ENCODE measurements at places on chromosomes 2 and 18.

DNA sequence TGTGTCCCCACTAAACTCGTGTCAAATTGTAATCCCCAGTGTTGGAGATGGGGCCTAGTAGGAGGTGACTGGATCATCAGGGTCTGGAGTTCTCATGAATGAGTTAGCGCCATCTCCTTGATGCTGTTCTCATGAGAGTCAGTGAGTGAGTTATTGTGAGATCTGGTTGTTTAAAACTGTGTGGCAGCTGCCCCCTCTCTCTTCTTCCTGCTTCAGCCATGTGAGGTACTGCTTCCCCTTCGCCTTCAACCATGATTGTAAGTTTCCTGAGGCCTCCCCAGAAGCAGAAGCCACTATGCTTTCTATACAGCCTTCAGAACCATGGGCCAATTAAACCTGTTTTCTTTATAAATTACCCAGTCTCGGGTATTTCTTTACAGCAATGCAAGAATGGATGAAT, 50.4 kb downstream of the AP1S3 start:
- DNase-seq = no peak

GRCh38 chr2:228401065-228401912, 219.8 kb upstream of the SPHKAP start:
- peak; percentile 10 for DNase-seq

DNA sequence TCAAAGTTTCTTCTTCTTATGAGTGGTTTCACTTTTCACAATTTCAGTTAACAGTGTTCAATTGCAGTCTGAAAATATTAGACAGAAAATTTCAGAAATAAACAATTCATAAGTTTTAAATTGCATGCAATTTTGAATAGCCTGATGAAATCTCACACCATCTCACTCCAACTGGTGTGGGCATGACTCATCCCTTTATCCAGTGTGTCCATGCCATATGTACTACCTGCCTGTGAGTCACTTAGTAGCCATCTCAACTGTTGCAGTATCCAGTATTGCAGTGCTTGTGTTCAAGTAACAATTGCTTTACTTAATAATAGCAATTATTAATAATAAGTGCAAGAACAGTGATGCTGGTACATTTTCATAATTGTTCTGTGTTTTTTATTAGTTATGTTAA, 1202.5 kb downstream of the DSC3 start:
- DNase-seq = no peak

- peak; percentile 5 for DNase-seq
Observed at GRCh38 chr18:55287149-55287806, 300.7 kb downstream of the TCF4 start.

DNA sequence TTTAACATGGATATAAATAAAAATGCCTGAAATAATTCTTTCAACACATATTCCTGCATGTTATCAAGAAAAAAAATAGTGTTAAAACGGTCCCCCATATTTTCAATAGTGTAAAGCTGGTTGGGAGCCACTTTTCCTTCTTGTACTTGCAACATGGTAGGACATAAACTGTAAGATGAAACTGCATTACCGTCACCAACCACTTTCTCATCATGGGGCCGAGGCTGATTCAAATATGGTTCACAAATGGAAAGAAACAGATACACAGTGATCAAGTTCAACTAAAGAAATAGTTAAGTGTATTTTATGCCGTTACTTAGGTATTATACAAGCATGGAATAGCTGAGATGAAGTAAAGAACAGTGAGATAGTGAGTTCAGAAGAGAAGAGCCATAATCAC, 360.7 kb downstream of the ZEB2 start:
- no peak for DNase-seq

All from ELF-1 (cell line).